ENCODE measurements at places on chromosomes 2 and 18.
A peak's percentile ranks its signal among the peaks of the same experiment; 100 is the strongest.

DNA sequence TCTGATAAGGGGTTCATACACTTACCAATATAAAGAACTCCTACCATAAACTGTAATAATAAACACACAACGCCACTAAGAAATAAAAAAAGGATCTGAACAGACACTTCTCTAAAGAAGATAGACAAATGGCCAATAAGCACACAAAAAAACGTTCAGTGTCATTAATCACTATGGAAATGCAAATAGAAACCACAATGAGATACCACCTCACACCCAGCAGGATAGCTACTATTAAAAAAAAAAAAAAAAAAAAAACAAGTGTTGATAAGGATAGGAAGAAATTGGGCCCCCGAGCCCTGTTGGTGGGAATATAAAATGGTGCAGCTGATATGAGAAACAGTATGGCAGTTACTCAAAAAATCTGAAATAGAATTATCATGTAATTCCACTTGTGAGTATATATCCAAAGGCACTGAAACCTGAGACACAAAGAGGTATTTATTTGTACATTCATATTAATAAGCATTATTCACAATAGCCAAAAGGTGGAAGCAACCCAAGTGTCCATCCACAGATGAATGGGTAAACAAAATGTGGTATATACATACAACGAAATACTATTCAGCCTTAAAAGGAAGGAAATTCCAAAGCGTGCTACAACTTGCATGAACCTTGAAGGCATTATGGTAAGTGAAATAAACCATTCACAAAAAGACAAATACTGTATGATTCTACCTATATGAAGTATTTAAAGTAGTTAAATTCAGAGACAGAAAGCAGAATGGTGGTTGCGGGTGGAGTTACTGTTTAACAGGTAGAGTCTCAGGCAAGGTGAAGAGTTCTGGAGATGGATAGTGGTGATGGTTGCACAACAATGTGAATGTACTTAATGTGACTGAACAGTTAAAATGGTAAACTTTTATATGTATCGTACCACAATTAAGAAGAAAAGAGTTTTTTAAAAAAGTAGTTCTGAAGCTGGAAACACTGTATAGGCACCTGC is 17.9 kb downstream of the REV1 start:
- no peak for DNase-seq

GRCh38 chr18:45879681-45880655 is 54.5 kb downstream of the SIGLEC15 start:
- DNase-seq = peak; percentile 72

- DNase-seq = no peak
Observed at GRCh38 chr2:105231232-105231619, 10.3 kb upstream of the GPR45 start.

DNA sequence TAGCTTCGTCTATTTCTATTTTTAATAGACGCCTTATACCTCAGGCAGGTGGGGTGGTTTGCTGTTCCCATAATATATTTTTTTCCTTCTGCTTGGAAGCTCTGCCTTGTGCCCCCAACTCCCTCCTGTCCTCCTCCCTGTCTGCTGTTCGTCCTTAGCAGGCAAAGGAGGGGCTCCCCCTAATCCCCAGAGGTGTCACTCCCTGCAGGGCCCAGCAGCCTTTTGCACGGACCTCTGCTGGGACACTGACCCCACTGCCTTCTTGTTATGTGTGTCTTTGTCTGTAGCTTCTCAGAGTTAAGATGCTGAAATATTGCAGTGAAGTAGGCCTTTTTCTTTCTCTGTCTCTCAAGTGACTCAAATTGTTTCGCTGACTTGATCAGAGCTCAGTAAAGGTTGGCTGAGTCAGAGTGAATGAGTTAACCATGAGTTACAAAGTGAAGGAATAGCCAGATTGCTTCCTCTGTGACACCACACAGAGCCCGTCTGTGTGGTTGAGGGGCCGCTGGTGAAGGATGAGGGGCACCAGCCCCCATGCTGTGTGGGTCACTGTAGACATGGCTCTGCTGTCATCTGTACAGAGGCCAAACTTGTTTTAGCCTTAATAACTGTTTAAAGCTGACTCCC is 47.7 kb downstream of the PRKCE start:
- DNase-seq = no peak

- DNase-seq = no peak
Observed at GRCh38 chr2:234691214-234691575, 194.3 kb upstream of the ARL4C start.

GRCh38 chr2:224843141-224843540 is 127.0 kb upstream of the CCDC195 start:
- no peak for DNase-seq

DNA sequence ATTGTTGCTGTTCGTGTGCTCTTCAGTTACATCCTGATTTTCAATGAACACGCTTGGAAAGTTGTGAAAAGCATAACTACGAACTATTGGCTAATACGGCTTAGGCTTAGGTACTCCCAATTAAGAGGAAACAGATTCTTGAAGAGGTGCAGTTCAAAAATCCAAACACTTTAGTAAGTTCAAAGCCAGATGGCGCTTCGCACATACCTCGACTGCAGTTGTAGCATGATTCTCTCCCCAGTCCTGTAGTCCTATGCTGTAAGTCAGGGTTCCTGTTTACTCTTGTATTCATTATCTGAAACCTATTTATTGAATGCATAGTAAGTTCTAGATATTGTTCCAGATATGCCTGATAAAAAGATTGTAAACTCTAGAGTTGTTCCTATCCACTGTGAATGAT is 165.2 kb downstream of the TRIB2 start:
- DNase-seq = no peak

GRCh38 chr2:96509114-96509846 is 4.1 kb upstream of the NEURL3 start:
- DNase-seq = peak; percentile 62

- DNase-seq = no peak
Observed at GRCh38 chr2:239035997-239036731, 188.3 kb downstream of the TWIST2 start.

- no peak for DNase-seq
Observed at GRCh38 chr2:240961910-240962299, 36.5 kb upstream of the SNED1 start.

All from CD4-positive, alpha-beta T cell treated with Interleukin-2 at 100 ng/mL for 4 hours (primary cell).